ENCODE measurements at places on chromosomes 3 and 15.
A peak's percentile ranks its signal among the peaks of the same experiment; 100 is the strongest.

- no peak for DNase-seq
Observed at GRCh38 chr15:60814855-60815254, 335.9 kb upstream of the ICE2 start.

GRCh38 chr3:64533617-64534317, 154.0 kb downstream of the ADAMTS9 start:
- peak; percentile 95 for DNase-seq

GRCh38 chr15:69996321-69997160, 101.2 kb downstream of the TLE3 start:
- no peak for DNase-seq

DNA sequence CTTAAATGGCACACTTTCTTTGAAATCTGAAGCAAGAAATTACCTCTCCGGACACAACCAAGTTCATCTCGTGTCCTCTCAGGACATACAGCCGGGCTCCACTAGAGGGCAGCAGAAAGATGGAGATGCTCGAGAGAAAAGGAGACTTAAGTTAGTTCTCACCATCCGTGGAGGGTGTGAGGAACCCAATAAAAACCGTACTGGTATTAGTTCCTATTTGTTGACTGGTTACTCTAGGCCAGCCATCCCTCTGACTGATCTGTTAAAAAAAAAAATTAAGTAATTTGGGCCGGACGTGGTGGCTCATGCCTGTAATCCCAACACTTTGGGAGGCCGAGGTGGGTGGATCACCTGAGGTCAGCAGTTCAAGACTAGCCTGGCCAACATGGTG, 7.9 kb upstream of the CYP11A1 start:
- DNase-seq: peak; percentile 86
